ENCODE measurements at places on chromosomes 11 and 22.

GRCh38 chr11:66561178-66561974 is 7.0 kb downstream of the CTSF start:
- DNase-seq, result no peak

GRCh38 chr11:72921028-72921716 is 107.0 kb downstream of the ATG16L2 start:
- DNase-seq, result no peak

- DNase-seq, result no peak
Observed at GRCh38 chr11:62842171-62842741, 2.9 kb upstream of the WDR74 start.

DNA sequence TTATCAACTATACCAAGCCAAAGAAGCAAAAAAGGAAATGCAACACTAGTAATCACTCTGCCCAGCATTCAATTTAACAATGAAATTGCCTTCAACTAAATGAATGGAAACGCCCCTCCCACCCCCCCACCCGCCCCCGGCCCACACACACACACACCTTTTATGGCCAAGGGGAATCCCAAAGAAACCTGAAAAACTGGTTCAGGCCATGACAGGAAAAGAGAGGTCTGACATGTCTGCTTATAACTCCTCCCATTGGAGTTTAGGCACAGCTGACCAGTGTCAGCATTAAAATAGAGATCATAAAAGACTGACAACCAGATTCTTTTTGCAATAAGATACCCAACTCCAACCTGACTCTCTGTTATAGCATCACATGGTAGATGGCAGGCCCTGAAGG is 42.6 kb downstream of the ACER3 start:
- DNase-seq, result no peak

DNA sequence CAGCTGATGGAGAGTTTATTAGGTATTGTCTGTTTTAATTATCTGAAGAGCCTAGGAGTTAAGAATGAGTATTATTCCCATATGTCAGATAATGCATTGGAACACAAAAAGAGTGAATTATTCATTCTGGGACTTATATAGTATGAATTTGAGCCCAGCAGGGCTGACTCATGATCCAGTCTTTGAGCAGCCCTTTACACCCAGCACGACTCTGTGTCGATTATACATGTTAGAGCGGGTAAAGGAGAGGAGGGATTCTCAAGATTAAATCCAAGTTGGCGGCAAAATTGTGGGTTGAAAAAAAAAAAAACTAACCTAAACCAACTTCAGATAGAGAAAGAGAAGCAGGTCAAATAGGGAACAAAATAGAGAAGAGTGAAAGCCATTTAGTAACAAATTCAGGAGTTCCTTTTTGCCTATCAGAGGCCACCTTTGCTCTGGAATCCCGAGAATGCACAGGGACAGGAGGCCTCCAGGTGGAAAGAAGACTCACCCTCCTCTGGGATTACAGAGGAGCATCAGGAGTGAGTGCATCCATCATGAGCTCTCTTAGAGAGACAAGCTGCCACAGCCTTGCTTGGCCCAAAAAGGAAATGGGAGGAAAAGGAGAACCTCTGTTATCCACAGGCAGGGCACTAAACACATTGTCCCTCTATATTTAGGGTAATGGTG is 3.1 kb downstream of the MRGPRX1 start:
- DNase-seq, result no peak

- DNase-seq, result no peak
Observed at GRCh38 chr11:29623144-29623722, 393.6 kb downstream of the KCNA4 start.

- DNase-seq, result no peak
Observed at GRCh38 chr11:7485186-7486097, at the start of gene OLFML1. OLFML1 (plus strand) TSS chr11:7485506; CDS start chr11:7485876, 370 bp downstream.

DNA sequence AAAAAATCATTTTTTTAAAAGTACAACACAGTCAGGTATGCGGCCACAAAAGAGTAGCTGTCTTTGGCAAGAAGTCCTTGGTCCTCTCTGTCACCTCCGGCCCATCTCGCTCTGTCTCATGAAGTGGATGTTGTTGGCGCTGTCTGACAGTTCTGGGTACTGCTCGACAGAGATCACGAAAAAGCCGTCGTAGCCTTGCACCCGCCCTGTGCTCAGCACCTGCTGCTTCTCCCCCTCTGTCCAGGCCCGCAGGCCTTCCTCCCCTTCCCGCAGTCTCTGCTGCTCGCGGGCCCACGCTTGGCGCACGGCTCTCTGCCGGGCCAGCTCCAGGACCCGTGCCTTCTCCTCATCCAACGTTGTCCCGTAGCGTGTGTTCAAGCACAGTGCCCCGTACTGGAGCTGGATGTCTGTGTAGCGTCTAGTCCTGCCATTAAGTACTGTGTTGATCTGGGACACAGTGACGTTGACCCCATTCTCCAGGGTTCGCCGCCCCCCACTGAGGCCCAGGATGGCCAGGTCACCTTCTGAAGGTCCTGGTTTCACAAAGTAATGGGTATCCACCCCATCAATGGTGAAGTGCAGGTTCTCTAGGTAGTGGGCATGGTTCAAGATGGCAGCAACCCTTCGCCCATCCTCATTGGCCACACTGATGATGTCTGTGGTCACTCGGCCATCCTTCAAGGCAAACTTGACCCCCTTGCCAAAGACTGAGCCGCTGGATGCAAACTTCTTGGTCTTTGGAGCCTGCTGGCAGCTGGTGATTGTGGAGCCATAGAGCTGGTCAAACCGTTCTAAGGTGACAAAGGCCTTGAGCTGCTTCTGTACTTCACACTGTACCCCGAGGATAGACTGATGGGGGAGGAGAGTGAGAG is 83.5 kb upstream of the NARS2 start:
- DNase-seq, result no peak

DNA sequence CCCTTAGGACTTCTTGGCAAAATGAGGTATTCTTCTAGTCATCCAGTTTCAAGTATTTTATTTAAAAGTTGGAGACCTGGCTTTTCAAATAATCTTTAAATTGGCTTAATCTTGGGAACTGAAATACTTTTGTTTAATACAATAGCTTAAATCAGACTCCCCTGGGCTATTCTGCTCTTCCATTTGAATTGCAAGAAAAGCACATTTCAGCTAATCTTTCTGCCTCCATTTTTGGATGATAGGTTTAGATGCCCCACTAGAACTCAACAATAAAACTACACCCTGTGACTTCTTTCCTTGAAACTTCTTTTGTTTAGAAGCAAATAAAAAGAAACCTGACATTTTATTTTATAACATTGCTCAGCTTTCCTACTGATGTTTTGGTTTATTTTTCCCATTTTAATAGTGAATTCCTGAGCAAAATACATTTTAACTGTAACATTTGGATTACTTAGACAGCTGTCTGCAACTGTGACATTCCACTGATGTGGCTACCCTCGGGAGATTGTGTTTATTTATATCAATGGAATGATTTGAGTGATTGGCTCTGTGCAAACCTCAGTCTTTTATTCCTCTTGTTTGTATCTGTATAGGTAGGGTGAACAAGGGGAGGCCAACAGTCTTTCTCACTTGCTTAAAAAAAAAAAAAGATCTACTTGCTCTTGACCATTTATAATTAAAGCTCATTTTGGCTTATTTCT is 1045.8 kb upstream of the CNTN5 start:
- no peak for DNase-seq

DNA sequence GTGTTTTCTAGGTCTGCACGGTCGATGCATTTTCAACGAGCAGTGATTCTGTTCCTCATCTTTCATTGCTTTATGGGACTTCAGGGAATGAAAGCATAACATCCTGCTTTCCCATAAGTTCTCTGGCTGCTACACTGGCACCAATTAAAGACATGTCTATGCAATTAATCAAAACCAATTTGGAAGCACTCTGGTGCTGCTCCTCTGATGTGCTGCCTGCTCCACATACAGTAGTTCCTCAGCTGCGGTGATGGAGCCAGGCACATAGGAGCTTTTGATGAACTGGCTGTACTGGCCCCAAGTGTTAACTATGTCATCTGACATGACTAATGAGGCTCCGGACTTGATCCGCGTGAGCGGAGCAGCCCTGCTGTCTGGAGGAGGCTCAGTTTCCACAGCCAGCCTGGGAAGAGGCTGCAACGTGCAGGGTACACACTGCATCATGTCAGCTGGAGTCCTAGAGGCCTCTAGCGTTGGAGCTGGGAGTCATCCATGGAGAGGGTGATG is 29.8 kb downstream of the GVQW3 start:
- no peak for DNase-seq

DNA sequence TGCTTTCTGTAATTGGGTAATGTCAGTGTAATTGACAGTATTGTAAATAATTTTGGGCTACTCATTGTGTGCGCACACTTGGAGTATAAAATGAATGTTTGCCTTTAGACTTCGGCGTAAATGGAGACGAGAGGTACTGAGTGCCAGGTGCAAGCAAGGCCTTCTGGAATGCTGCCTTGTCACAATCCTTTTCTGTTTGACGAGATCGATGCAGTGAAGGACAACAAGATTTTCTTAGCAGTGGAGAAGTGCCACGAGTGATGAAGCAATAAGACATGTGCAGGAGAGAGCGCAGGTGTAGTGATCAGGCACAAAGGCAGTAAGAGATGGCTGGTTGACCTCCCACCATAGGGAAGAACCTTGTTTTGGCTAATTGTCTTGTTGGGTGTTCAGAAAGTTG is 67.5 kb downstream of the DDX10 start:
- DNase-seq, result no peak

GRCh38 chr11:85680897-85681296 is 5.1 kb downstream of the CCDC89 start:
- DNase-seq, result no peak

GRCh38 chr11:87081358-87081757 is 43.6 kb downstream of the TMEM135 start:
- no peak for DNase-seq

- DNase-seq, result no peak
Observed at GRCh38 chr11:45162064-45162375, 15.6 kb downstream of the PRDM11 start.

GRCh38 chr11:119406005-119406404 is 17.0 kb downstream of the THY1 start:
- DNase-seq, result no peak

- DNase-seq, result no peak
Observed at GRCh38 chr22:20583471-20583922, 76.1 kb downstream of the MED15 start.

DNA sequence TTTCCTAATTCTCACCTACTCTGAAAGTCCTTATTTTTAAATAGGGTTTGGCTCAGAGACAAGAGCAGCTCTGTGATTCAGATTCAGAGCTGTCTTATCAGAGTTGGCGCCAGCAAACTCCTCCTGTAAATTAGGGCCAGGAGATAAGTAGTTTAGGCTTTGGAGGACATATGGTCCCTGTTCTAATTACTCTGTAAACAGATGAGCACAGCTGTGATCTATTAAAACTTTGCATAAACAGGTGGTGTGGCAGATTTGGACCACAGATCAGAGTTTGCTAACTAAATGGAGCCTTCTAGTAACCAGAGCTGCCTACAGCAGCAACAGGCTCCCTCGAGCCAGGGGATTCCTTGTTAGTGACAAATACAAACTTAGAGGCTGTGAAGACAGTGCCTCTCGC is 27.9 kb downstream of the YPEL1 start:
- DNase-seq, result no peak

GRCh38 chr11:10379022-10379421 is 74.1 kb downstream of the ADM start:
- DNase-seq, result no peak

- no peak for DNase-seq
Observed at GRCh38 chr11:44507491-44507890, 58.0 kb upstream of the CD82 start.

DNA sequence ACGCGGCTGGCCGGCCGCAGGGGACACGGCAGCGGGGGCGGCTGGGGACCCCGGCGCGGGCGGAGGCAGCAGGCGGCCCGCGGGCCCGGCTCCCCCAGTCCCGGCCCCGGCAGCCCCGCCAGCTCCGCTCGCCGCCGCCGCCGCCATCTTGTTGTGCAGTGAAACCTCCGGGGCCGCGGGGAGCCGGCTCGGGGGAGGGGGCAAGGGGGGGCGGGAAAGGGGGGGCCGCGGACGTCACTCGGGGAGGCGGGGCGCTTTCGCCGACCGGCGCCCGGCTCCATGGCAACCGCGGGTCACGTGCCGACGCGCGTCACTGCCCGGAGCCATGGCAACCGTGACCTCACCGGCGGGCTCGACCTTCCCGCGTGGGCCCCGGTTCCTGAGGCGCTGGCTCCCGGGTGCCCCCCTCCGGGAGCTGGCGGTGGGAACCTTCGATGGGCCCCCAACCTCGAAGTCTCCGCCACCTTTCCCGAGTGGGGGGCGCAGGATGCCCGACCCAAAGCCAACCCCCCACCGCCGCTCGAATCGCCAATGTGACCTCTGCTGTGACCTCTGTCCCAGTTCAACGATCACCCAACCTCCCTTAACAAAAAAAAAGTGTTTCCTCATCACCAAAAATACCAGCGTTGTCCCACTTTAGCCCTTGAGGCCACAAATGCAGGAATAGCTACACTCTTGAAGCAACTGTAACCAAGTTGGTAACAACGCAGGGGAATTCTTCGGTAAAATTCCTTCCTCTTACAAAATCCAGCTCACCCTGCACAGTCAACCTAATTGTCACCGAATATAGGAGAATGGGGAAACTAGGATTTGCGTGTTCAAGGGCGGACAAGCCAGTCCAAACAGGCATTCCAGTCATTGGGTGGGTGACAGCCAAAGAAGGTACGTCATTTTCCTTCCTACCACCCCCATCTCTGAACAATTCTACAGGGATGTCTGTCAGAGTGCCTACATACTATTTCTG is at the start of gene SIK3:
TSS of gene SIK3 (minus strand) at position 160 of the 964 bp plus-strand sequence. CDS start at position 147, 13 bp downstream.
- DNase-seq, result peak; percentile 95

GRCh38 chr11:75371949-75372876 is 20.8 kb upstream of the ARRB1 start:
- no peak for DNase-seq

- DNase-seq, result no peak
Observed at GRCh38 chr11:105823495-105824033, 198.5 kb downstream of the MSANTD4 start.

GRCh38 chr11:79520086-79520485 is 79.3 kb upstream of the TENM4 start:
- no peak for DNase-seq

DNA sequence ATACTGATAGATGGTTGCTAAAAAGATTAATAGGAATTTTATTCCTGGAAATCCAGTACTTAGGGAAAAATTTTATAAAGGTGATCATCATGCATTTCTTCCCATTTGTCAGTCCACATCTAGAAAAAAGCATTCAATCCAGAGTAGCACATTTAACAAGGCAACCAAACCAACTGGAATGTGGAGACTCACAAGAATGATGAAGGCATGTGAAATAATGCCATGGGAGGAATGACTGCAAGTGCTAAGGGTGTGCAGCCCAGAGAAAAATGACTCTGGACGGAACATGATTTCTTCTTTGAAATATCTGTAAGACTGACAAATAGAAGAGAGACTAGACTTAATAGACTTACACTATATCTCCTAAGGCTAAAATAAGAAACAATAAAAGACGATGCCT is 33.8 kb downstream of the BLID start:
- DNase-seq, result no peak

DNA sequence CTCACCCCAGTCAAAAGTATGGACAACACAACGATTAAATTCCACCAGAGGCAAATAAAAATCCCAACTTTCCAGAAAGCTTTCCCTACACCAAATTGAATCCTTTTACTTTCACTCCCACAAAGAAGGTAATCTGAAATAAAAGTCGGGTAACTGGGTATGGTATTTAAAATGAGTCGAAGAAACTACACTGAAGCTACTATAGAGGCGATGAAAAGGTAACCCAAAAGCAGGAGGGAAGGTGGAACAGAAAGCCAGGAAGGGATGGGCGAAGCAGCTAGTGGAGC is 1.1 kb downstream of the PICALM start:
- DNase-seq, result no peak

- peak; percentile 68 for DNase-seq
Observed at GRCh38 chr11:61041755-61042518, 60.4 kb upstream of the CD5 start.
